ENCODE measurements at places on chromosomes 7 and 10. TPM values are rescaled to one million over a fixed set of nuclear protein-coding genes. Genes with fewer than 3 reads are reported as not detected.

DNA sequence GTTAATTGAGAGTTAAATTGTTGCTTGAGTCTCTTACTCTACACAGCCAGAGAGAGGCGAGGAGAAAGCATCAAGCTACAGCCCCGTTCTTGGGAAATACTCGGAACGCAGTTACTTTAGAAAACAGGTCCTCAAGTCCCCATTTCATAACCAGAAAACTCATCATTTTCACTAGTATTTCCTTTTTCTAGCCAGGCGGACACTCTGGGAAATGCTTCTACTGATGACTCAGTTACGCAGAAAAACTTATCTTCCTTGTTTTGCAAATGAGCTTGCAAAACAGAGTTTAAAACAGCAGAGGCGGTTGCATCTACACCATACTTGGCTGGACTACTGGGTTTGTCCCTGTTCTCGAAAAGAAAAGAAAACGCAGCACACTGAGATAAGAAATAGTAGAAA, 111.4 kb upstream of the FGFR2 start:
- no peak for DNase-seq

DNA sequence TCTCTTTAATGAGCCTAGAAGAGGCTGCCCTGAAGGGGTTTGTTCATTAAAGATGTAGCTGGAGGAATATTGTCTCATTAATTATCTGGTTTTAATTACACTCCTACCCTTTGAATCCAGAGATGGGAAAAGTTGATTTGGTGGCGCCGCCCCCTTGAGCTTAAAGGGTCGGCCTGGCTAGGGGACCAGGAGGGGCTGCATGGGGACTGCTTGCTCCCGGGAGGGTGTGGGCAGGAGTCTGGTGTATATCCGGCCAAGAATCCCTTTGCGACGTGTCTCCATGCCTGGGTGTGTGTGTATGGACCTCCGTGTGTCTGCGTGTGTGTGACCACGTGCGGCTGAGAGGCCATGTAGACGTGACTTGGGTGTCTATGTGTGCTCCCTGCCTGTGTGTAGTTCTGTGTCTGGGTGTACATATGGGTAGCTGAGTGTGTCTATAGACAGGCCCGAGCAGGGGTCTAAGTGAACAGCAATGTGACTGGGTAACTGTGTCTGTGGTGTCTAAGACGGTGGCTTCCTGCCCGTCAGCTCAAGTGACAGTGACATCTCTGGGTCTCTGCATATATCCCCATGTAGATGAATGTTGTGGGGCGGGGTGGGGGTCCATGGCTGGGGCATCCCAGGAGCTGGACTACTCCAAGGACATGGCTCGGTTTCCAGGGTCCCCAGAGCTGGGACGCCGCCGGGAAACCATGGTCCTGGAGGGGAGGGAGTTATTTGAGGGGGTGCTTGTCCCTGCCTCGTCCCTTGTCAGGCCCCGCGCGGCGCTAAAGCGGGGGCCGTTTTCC, 10.7 kb downstream of the LBX1 start:
- DNase-seq, result no peak

GRCh38 chr7:154956427-154956826, 46.5 kb downstream of the PAXIP1 start:
- DNase-seq, result no peak

DNA sequence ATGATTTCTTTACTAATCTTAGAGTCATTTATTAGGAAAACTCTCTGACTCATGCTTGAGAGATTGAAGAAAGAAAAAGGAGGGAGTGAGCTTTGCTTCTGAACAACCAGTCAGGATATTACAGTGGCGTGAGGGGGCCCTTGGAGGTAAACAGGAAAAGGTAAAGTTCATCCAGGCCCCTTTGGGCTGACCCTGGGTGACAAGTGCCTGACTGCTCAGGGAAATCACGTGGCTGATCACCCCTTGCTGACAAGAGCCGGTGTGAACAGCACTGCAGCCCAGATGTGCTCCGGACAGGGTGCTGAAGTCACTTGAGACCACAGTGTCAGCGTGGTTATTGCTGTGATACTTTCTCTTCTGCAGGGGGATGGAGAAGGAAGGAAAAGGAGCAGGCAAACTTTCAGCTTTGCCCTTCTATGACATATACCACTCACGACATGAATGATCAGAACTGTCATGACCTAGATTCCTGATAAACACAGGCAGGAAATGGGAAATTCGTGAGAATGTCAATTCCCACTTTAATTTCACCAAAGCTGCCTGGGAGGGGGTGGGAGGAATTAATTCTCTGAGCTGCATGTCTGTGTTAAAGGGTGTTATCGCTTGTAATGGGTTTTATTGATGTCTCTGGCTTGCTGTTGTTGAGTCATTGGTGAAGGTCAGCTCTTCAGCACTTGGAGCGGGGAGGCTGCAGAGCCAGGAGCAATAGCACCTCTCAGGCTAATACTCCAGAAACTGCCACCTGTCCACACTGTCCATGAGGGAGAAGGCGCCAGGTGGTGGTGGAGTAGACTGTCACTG, 139.8 kb upstream of the AOAH start:
- no peak for DNase-seq

- no peak for DNase-seq
Measured at GRCh38 chr7:101457001-101457750, 94.5 kb downstream of the COL26A1 start.

GRCh38 chr10:78731675-78732074, 337.1 kb upstream of the ZMIZ1 start:
- no peak for DNase-seq

DNA sequence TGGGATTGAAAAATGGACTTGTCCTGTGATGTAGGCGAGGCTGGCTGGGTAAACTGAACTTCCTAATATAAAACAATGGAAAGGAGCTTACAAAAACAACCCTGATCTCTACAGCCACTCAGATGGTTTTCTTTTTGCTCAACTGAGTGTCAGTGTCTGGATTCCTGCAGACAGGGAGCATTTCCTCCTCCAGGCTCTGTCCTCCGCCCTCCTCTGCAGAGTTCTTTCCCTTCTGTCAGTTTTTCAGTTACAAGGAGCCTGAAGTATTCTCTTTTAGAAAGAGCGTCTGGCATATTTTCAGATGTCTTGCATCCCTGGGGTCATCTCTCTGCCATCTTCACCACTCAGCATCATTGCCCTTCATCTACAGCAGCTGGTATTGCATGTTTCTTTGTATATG, 50.0 kb upstream of the PITRM1 start:
- DNase-seq, result no peak

DNA sequence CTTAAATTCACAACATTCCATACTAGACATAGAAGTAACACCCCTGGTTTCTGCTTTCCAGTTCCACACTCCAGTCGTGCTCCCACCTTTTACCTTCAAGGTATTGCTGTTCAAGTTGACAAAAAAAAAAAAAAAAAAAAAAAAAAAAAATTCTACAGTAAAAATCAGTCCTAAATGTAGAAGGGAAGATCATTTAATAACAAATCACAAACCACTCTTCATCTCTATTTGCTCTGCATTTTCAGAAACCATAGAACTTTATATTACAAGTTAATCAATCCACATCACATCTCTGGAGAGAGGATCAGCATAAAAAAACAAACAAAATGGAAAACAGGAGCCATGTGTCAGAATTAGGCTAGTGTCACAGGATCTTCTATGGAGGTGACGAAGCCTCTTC, 206.3 kb upstream of the KLF14 start:
- no peak for DNase-seq

Gene ACSM6
- not detected for total RNA-seq

Gene CALY
- total RNA-seq, result not detected

Gene LIPK
- total RNA-seq, result not detected
